Heart right ventricle (tissue), 16 donors: ENCODE measurements at places on chromosomes 16 and 17. TPM values are rescaled to one million over a fixed set of nuclear protein-coding genes. Genes with fewer than 3 reads are reported as not detected.

Gene KRTAP4-4
- not detected for total RNA-seq

Gene NUDT7
- total RNA-seq, result 58.2 TPM

Gene ACOX1
- total RNA-seq, result 96.6 TPM

Gene DNAH3
- total RNA-seq, result 0.47 TPM

Gene CBLN1
- total RNA-seq, result 0.25 TPM

GRCh38 chr17:72790190-72790589, 302.3 kb downstream of the SLC39A11 start:
- no peaks in the 10 kb centered on the region for H3K27me3 ChIP-seq
- H3K4me1 ChIP-seq, result no peaks in the 10 kb centered on the region
- H3K27ac ChIP-seq, result no peak overlapping the region
- DNase-seq, result no peak
- H3K36me3 ChIP-seq, result no peaks in the 10 kb centered on the region

DNA sequence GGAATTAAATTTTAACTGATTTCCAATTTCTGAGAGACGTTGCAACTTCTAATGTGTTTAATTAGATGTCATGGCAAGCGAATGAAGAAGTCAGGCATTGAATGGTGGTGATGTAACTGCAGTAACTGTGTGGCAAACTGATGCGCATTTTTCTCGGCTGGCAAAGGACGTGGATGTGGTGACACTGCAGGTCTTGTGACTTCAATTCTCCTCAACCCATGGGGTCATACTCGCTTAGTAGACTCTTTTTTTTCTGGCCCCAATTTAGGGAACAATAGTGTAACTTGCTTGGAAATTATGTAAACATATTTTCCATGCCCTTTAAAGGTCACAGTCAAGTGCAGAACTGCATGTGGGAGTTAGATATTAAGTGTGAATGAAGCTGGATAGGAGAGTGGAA, 1.9 kb upstream of the FAM20A start:
- peak overlapping the region; percentile 96 for H3K27ac ChIP-seq
- peak; percentile 17 for DNase-seq
- no peak overlapping the region for H3K4me3 ChIP-seq
- no peaks in the 10 kb centered on the region for H3K36me3 ChIP-seq

DNA sequence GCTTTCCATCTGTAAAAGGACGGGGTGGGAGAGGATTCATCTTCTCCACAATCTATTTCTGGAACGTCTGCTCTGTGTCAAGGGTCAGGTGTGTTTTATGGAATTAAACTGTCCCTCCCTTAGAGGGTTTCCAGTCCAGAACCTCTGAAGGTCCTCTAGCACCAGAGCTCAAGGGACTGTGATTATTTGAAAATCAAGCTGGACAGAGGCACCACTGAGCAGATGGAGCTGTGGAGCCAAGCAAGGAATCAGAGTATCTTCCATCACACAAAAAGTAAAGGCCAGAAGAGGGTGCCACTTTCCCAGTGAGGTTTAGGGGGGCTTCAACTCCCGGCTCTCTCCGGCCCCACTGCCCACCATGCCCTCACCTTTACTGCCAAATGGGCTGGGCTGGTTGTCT, 6.8 kb downstream of the CACNG5 start:
- H3K27me3 ChIP-seq, result peaks cover 9% of the 10 kb centered on the region
- H3K27ac ChIP-seq, result no peak overlapping the region
- no peaks in the 10 kb centered on the region for H3K4me1 ChIP-seq

DNA sequence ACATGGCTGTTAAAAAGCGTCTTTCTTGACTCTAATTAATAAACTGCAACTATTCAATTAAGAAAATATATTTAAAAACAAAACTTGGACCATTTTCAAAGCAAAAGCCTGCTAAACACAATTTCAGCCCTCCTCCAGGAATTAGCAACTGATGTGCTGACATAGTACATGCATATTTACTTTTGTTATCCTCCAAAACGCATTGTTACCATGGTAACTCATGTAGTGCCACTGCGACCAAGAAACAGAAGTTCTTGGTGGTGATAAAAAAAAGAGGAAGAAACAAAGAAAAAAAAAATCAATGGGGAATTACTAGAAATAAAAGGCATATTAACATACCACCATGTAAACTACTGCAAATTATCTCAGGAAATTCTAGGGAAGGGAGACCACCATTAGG, 793.4 kb upstream of the CDH8 start:
- no peak overlapping the region for H3K27ac ChIP-seq
- no peaks in the 10 kb centered on the region for H3K27me3 ChIP-seq
- no peak for DNase-seq
- H3K36me3 ChIP-seq, result no peaks in the 10 kb centered on the region
- H3K4me3 ChIP-seq, result no peak overlapping the region

DNA sequence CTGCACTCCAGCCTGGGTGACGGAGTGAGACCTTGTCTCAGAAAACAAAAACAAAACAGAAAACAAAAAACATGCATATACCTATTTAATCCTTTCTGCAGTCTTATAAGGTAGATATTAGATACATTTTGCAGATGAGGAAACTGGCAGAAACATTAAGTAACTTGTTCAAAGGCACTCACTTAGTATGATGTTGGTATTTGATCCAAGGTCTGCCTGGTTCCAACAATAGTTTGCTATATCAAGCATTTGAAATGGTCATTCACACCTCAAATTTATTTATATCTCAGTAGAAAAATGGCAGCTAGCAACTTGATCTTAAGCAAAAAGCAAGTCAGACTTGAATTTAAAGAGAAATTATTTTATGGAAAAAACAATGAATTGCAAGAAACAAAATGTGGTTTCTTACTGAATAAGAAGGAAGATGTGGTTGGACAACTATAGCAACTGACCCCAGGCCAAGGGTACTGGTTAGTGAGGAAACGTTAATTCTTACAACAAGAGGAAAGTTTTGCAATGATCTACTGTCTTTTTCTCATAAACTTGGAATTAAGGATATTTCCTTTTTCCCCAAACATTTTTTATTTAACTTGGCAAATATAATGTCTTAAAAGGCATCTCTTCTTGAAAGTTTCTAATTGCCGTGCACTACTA, 19.7 kb downstream of the DHRS7B start:
- no peak overlapping the region for H3K4me3 ChIP-seq
- no peak for DNase-seq
- no peaks in the 10 kb centered on the region for H3K27me3 ChIP-seq
- H3K4me1 ChIP-seq, result no peaks in the 10 kb centered on the region
- H3K27ac ChIP-seq, result no peak overlapping the region

DNA sequence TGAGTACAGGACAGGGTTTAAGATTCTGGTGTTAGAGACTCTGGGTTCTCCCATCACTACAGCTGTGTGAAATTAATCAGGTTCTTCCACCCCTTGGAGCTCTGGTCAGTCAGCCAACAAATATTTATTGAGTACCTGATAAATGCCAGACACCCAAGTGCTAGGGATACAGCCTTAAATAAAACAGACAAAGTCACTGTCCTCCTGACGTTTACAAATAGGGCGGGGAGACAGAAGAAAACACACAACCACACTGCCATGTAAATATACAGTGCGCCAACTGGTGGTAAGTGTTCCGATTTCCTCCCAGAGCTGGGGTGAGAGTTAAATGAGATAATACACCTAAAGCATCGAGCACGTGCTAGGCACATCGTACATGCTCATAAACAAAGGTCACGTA, 121.0 kb downstream of the COPRS start:
- no peak for DNase-seq
- H3K27me3 ChIP-seq, result no peaks in the 10 kb centered on the region
- H3K36me3 ChIP-seq, result no peaks in the 10 kb centered on the region

DNA sequence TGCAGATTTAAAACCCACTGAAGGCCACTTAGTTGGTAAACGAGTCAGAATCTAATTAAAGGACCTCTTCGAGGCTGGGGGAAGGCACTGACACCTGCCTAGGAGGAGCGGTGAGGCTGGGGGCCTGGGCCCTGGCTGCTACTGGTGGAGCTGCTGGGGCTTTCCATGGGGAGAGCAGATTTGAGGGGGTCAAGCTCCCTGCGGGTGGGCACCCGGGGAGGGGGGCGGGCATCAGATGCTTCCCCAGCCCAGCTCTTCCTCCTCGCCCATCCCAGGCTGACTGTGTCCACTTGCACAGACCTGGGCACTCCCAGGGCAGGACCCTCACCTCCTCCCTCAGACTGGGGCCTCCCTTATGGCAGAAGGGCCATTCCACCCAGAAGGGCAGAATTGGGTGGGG, 19.0 kb downstream of the SRCIN1 start:
- no peaks in the 10 kb centered on the region for H3K4me1 ChIP-seq
- H3K27me3 ChIP-seq, result peaks cover 76% of the 10 kb centered on the region
- DNase-seq, result no peak
- no peaks in the 10 kb centered on the region for H3K36me3 ChIP-seq

DNA sequence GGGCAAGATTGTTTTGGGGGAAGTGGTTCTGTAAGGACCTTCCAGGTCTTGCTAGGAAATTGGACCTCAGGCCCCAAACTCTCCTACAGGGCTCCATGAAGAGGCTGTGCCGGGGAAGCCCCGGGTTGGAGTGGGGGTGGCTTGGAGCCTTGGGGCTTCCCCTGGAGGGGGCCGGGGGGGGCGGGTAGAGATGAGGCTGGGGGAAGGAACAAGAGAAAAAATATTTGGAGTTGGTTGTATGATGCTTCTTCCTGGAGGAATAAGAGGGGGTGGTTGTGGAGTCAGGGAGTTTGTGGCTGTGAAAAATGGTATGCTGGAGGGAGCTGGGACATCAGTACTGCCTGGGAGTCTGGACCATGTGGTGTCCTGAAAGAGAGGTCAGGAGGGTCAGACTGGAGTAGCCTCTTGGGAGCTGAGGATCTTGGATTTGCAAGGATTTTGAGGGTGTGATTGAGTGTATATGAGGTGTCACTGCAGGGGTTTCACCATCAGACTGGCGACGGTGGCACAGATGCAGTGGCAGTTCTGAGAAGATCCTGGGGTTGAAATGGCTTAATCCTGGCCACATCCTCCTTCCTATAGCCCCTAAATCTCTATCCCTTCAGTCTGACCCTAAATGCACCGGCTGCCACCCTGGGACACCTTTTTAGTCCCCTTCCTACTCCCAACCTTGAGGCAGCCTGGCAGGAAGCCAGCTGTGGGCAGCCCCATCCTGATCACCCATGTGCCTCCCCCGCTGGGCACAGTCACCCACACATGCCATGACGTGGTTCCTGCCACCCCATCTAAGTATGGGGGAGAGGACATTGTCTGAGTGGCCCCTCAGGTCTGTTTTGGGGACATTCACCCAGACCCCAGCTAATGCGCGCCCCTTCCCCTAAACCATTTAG, 10.9 kb downstream of the RARA start:
- no peak for DNase-seq
- peak overlapping the region; percentile 99 for H3K4me3 ChIP-seq
- no peaks in the 10 kb centered on the region for H3K27me3 ChIP-seq
- H3K4me1 ChIP-seq, result peaks cover 87% of the 10 kb centered on the region
- H3K27ac ChIP-seq, result peak overlapping the region; percentile 96

DNA sequence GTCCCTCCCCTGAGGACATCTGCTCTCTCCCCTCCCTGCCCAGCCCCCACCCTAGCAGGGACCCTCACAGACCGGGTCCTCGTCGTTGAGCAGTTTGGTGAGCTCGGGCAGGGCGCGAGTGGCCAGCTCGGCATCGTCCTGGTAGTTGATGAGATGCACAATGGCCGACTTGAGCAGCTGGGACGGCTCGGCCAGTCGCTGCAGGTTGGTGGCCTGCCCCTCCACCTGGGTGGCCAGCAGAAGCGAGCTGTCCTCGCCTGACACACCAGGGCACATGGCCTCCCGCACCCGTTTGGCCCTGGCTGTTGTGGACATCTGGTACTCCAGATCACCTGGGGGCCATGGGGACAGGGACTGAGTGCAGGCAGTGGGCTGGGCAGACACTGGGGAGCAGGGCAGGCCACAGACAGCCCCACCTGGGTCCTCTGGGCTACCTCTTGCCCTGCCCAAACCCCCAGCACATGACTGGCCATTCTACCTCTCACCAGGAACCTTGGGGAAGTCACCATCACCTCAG, 17.1 kb downstream of the JUP start:
- no peak overlapping the region for H3K27ac ChIP-seq
- no peaks in the 10 kb centered on the region for H3K27me3 ChIP-seq
- peaks cover 20% of the 10 kb centered on the region for H3K4me1 ChIP-seq
- peaks cover 85% of the 10 kb centered on the region for H3K36me3 ChIP-seq

DNA sequence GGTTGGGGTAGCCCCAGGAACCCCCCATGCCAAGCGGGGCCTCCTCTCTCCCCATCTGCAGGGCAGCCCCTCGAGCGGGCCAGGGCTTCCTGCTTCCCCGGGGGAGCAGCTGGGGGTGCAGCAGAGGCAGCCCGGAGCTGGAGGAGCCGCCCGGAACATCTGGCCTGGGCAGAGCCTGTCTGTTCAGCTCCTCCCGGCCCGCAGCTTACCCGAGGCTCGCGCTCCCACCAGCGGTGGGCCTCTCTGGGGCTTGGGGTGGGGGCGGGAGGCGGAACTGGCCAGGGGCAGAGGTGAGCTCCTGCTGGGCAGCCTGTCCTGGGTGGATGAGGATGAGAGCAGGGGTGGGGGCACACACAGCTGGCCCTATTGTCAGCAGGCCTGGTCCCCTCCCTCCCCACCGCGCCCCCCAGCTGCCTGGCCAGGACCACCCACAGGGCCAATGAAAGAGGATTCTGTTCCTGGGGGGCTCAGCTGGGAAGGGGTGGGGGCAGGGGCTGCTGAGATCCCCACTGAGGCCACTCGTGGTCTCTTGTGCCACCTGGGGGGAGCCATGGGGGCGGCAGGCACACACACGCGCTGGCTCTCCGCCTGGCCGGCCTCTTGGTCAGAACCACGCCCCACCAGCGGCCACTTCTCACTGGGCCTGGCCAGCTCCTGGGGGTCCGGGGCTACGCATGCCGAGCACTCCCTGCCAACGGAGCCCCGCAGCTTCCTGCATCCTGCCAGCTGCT, 34.7 kb downstream of the BAHCC1 start:
- DNase-seq, result no peak
- no peak overlapping the region for H3K4me3 ChIP-seq
- H3K27me3 ChIP-seq, result no peaks in the 10 kb centered on the region
- no peaks in the 10 kb centered on the region for H3K36me3 ChIP-seq
- H3K27ac ChIP-seq, result peak overlapping the region; percentile 39

DNA sequence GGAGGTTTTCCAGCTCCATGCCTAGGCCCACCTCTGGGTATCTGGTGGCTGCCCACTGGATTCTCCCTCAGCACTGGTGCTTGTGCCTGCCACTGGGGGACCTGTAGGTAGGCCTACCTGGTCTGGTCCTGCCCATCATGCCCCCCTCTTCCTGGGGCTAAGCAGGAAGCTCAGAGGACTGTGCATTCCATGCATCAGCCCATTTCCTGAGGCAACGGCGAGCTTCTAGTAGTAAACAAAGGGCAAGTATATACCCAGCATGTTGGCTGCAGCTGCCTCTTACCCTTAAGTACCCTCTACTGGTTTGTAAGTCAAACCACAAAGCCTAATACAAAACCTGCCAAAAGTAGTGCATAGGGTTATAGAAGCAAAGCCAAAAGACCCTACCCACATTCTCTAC, 37.5 kb downstream of the SDR42E1 start:
- H3K4me3 ChIP-seq, result no peak overlapping the region
- no peaks in the 10 kb centered on the region for H3K36me3 ChIP-seq
- no peak for DNase-seq
- H3K27ac ChIP-seq, result no peak overlapping the region
